EL (cell line): ENCODE measurements at places on chromosomes 4 and X.
A peak's percentile ranks its signal among the peaks of the same experiment; 100 is the strongest.

- DNase-seq = peak; percentile 6
Observed at GRCh38 chr4:151012820-151013219, 2.3 kb downstream of the LRBA start.

GRCh38 chr4:140157341-140157740 lies 3.4 kb upstream of the MAML3 start:
- no peak for DNase-seq

DNA sequence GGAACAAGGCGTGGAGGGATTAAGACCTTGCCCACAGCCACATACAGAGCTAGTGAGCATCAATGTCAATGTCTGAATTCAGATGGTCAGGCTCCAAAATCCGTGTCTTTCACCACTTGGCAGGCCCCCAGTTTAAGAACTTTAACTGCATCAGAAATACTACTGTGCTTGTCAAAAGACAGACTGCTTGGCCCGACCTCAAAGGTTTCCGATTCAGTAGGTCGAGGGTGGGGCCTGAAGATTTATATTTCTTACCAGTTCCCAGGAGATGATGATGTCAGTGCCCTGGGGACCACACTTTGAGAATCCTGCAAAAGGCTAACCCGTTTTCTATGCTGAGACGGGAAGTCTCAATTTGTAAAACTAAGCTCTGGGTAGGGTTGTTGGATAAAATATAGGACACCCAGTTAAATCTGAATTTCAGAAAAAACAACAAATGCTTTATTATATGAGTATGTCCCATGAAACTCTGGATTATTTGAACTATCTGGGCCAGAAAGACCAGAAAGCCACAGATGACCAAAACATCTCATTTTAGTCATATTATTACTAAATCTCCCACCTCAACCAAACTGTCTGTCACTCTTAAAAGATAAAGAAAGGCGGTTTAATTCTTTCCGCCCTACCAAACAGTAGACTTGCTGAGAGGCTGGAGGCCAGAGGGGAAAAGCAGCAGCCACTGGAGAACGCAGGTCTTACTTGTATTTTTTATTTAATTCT lies 42.7 kb downstream of the GATB start:
- no peak for DNase-seq

DNA sequence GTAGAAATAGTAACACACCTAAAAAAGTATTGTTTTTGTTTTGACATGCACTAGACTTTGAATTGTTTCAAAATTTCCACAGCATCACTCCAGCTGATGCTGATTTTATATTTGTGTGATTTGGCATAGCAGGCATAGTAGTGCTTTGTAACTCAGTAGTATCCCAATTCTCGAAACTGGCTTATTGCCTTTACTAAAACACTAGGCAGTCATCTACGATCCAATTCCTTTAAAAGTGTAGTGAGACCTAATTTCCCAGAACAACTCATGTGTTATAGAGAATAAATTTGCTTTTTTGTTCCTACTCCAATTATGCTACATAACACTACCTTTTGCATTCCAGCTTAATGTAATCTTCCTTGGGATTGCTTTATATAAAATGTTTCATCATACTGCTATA lies 797.7 kb downstream of the ADGRL3 start:
- no peak for DNase-seq

- DNase-seq = no peak
Observed at GRCh38 chr4:10082459-10083272, 33.9 kb downstream of the WDR1 start.

GRCh38 chr4:170580651-170581050 lies 490.9 kb upstream of the AADAT start:
- DNase-seq = no peak

GRCh38 chr4:173002830-173003561 lies 165.6 kb upstream of the GALNT7 start:
- no peak for DNase-seq

- DNase-seq = peak; percentile 52
Observed at GRCh38 chr4:150145090-150145945, 67.1 kb downstream of the DCLK2 start.

DNA sequence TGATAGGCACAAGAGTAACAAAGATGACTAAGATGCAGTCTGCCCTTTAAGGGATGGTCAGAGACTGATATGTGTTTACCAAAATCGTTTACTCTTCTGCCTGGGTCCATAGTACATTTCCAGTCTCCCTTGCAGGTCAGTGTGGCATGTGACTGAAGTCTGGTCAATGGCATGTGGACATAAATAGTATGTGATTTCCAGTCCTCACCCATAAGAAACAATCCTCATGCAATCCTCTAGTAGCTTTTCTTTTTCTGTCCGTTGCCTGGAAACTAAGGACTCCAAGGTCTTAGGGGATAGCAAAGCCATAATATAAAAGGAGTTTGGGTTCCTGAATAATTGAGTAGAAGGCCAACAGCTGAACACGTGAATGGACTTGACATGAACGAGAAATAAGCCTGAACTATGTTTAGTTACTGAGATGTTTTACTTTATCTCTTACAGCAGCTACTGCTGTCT lies 1.1 kb downstream of the SLC9B2 start:
- no peak for DNase-seq

DNA sequence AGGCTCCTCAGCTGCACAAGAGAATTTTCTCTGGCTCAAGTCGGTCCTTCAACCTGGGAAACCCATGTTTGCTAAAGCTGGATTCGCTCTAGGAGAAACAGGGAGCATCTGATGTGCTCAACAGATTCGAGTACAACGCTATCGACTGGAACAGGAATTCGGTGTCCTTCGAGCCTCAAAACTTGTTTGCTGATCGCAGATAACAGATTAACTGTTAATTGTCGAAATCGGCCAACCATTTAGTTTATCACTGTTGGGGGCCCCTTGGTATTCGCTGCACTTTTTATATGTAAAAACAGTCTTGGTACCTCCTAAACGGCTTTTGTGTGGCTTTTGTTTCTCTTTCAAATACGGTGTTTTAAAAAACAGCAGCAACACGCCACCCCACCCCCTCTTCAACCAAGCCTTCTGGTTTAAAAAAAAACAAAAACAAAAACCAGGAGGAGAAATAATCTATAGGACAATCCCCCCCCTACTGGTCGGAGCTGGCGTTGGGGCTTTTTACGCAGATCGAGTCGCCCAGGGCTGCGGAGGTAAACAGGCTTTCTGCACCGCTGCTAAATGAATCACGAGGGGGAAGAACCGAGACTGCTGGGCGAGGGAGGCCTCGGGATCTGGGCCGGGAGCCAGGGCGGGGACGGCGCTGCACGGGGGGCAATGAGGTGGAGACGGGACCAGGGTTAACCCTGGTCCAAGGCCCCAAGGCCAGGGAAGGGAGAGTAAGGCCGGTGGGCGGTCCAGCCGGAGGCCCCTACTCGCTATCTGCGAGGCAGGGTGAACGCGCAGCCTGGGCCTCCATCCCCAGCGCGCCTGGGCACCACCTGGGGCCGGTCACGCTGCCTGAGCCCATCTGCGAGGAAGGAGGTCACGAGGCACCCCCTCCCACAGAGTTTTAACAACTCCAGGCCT lies 71.7 kb upstream of the BCOR start:
- DNase-seq = peak; percentile 73

GRCh38 chrX:10433296-10433965 lies 187.0 kb downstream of the MID1 start:
- no peak for DNase-seq

- DNase-seq = no peak
Observed at GRCh38 chr4:129364747-129365452, 268.9 kb downstream of the C4orf33 start.
